SK-N-SH treated with all-trans-retinoic acid at 6 μM for 48 hours (cell line): ENCODE measurements at places on chromosomes 11 and 22.

DNA sequence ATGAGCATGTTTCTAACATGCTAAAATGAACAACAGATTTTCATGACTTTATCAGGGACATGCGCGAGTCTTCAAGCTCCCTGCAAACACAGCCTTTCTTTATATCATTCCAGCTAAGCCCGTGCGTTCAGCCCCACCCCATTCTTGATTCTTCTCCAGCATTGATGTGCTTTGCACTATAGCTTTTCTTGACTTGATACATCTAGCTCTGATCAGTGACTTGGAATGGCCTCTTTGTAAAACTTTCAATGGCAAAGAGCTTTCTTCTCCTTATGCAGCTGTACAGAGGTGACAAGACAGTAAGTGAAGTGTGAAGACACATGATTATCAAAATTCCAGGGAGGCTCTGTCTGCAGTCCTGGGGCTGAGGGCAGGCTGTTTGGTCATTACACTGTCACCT is 561.0 kb downstream of the OPCML start:
- no peak for ATAC-seq

GRCh38 chr11:32310214-32310601 is 125.1 kb downstream of the WT1 start:
- ATAC-seq: no peak

DNA sequence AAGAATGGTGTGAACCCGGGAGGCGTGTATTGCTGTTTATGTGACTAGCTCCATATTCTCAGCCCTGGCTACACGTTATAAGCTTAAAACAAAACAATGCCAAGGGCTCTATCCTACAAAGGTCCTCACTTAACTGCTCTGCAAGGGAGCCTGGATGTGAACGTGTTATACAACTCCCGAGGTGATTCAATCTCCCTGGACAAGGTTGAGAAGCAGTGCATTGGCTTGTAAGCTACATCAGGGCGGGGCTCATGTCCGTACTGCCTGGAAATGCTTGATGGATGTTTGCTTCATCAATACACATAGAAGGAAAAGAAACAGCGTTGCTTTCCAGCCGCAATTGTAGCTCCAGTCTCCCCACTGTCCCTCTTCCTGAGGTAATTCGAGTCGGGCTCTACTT is 256.9 kb upstream of the SYN3 start:
- ATAC-seq: no peak

DNA sequence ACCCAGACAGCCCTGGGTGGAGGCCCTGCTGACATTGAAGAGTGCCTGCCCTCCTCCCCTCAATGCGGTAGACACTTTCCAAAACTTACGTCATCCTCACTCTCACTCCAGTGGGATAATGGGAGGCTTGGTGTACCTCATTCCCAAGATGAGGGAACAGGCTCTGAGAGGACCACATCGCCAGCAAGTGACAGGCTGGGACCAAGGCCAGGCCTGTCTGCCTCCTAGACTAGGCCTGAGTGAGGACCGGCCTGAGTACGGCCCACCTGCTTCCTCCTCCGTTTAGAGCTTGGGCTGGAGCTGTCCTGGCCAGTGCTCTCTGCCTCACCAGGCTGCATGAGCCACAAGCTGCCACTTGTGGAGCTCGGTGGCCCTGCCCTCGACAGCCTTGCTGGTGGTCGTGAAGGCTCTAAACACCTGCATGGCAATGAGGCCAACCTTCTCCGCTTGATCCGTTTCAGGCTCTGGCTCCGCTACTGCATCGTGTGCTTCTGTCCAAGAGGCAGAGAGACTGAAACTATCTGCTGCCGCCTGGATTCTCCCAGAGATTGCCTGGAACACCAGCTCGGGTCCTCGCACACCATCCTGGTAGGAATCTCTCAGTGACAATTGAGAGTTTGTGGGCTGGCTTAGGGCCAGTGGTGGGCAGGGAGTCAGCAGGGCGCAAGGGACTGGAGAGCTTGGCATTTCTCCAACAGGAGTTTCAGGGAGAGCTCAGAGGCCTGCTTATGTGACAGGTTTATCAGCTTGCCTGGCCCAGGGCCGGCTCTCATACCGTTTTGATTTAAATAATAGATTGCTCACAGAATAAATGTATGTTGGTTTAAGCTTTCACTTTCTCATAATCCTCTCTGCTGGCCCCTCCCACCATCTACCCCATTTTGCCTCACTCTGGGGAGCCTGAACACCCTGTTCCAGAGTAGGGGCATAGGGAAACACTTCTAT is 9.4 kb downstream of the LRRC75B start:
- ATAC-seq: peak; percentile 63

GRCh38 chr11:92152245-92152644 is 72.4 kb upstream of the FAT3 start:
- 0 out of 3 replicates have a peak, but pooled peaks have one; percentile 34 for ATAC-seq
